ENCODE measurements at places on chromosomes 3 and 15. TPM values are rescaled to one million over a fixed set of nuclear protein-coding genes. Genes with fewer than 3 reads are reported as not detected.

Gene FAM131A
- 4.5 TPM for total RNA-seq

Gene CELF6
- total RNA-seq: 0.29 TPM

Gene SSUH2
- total RNA-seq: not detected

Gene CLDN18
- not detected for total RNA-seq
